Naive thymus-derived CD8-positive, alpha-beta T cell (primary cell): ENCODE measurements at places on chromosomes 3 and 15. TPM values are rescaled to one million over a fixed set of nuclear protein-coding genes. Genes with fewer than 3 reads are reported as not detected.

Gene TIGIT
- 5.0 TPM for total RNA-seq

Gene NR1I2
- total RNA-seq, result 0.91 TPM

Gene MEF2A
- total RNA-seq, result 42.7 TPM

Gene ACTRT3
- not detected for total RNA-seq

Gene TTC21A
- total RNA-seq, result 7.5 TPM

Gene MESD
- 30.5 TPM for total RNA-seq

Gene PLSCR4
- not detected for total RNA-seq

Gene APOD
- total RNA-seq, result not detected

GRCh38 chr3:58535531-58536500 is 1.2 kb downstream of the ACOX2 start:
- DNase-seq, result no peak

GRCh38 chr15:42364529-42364928 is 5.2 kb downstream of the CAPN3 start:
- DNase-seq, result no peak

GRCh38 chr3:29397406-29397805 is 116.5 kb downstream of the RBMS3 start:
- DNase-seq, result no peak

- DNase-seq, result no peak
Observed at GRCh38 chr15:33357845-33358244, 47.1 kb downstream of the RYR3 start.

DNA sequence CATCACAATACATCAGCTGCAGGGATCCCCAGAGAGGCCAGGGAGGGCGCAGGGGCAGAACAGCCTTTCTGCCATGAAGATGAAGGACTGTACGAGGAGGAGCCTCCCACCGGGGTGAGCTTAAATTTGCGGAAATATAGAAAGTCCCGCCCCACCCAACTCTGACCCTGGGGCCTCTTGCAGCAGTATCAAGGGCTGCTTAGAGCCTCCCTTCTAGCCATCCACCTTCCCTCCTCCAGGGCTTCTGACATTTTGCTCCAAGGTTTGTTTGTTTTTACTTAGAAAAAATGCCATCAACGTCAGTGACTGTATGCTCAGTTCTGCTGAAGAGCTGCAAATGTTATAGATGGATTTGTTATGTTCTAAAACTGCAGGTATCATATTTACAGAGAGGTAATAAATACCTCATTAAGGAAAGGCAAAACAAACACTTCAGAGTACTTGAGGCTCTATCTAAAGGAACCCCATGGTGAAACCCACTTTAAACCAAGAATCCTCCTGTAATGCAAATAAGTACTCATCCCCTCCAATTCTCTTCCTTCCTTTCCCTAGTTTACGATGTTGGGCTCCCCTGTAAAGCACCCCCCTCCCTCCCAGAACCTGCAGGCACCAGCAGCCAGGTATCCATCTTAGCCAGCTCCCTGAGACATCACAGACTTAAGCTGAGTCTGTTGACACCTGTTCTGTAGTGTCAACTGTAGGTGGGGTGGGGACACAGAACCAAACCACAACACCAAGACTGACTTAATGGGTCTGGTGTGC is 30.5 kb downstream of the RFTN1 start:
- peak; percentile 70 for DNase-seq

GRCh38 chr3:7697548-7697947 is 804.1 kb upstream of the LMCD1 start:
- no peak for DNase-seq

- DNase-seq, result peak; percentile 77
Observed at GRCh38 chr15:88627463-88627862, 6.3 kb downstream of the AEN start.

DNA sequence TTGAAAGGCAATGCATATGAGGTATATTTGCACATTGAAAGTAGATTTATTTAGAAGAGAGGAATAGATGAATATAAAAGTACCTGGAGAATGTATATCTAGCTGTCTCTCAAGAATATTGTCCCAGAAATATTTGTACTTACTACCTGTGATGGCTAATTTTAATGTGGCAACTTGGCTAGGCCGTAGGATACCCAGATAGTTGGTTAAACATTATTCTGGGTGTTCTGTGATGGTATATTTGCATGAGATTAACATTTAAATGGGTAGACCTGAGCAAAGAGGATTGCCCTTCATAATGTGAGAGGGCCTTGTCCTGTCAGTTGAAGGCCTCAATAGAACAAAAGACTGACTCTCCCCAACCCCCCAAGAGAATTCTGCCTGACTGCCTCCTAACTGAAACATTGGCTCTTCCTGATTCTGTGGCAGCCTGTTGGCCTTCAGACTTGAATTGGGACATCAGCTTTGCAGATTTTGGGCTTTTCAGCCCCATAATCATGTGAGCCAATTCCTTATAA is 69.4 kb upstream of the FILIP1L start:
- DNase-seq, result no peak

GRCh38 chr15:93144463-93145236 is 55.6 kb upstream of the RGMA start:
- no peak for DNase-seq

DNA sequence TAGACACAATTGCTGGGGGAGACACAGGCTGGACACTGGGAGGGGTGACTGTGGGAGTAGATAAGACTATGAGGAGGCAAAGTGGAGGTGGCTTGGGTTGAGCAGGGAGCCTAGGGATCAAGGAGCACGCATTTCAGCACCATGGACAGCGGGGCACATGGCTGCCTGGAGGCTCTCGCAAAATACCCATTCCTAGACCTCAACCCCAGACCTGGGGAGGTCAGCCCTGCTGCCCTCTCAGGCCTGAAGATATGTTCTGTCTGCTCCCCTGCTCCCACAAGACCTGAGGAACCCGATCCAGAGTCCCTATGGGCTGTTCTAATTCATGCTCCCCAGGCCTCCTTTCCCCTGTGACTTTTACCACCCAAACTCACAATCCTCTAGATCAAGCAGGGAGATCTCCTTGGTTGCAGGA is 16.0 kb upstream of the CPEB1 start:
- no peak for DNase-seq

GRCh38 chr3:184598574-184598927 is 37.0 kb downstream of the EPHB3 start:
- no peak for DNase-seq

GRCh38 chr15:45827275-45827674 is 192.4 kb downstream of the SQOR start:
- DNase-seq, result no peak

DNA sequence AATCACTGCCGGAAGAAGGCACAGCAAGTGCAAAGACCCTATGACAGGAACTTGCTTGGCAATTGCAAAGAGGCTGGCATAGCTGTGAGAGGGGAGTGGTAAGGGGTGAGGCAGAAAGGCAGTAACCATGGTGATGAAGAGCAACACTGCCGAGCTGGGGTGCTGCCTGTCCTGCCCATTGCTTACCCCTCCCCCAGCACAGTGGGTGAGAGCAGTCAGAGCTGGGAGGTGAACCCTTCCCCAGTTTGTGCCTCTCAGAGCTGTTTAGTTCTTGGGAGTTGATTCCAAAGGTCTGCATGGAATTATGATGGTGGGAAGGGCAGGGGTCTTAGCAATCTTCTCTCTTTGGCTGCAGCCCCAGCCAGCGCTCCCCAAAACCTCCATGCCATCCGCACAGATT is 8.8 kb downstream of the TYRO3 start:
- DNase-seq, result no peak

DNA sequence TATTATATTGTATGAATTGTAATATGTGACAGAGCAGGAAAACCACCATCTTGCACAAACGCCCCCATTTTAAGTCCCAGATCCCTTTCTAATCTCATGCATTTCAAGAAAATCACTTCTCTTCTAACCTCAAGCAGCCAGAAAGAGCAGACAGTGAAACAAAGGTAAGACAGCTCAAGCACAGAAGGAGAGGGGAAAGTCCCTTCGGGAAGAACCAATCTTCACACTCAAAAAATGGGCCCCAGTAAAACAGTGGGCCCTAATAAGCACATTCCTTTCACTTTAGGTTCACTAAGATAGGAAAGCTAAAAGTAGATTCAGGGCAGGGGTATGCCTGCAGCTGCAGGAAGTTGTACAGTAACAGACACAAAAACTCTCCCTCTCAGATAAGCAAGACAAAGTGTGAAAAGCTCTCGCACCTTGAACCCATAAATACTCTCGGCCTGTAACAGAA is 1268.7 kb downstream of the SI start:
- no peak for DNase-seq

DNA sequence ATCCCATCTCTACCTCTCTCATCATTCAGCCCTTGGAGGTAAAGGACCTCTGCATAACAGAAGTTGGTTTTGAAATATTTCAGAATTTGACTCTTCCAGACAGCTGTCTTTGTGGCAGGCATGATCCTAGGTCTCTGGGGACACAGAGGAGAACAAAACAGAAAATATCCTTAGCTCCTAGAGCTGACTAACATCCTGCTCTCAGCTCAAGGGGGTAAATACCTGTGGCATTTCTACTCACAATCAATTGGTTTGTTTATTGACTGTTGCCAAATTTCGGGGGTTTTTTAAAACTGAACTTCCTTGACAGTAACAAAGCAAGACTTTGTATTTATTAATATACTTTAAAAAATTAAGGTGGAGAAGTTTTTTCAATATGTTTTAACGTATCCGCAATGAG is 78.8 kb downstream of the EOMES start:
- no peak for DNase-seq

DNA sequence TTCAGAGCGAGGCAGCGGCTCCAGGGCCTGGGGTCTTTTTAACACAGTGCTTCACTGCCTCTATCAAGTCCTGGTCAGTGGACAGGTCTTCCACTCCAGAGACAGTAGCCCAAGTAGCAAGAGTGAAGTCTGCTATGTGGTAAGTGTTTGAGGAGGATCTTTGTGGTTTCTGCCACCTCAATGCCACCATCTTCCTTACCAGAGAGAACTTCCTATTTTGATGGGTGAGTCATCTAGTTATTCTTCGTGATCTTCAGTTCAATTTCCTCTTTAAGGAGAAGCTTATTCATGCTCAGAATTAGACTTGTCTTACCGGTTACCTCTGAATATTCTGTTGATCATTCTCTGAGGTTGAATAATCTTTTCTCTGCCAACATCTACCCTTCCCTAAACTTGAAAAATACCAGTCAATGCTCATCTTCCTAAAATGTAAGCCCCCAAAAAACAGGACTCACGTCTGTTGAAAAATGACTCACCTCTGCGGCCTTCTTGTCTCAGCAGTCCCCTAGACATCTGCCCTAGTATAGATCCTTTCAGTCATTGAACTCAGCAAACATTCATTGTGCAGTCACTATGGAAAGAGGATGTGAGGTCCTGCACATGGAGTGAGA is 32.2 kb upstream of the BCL6 start:
- peak; percentile 35 for DNase-seq

DNA sequence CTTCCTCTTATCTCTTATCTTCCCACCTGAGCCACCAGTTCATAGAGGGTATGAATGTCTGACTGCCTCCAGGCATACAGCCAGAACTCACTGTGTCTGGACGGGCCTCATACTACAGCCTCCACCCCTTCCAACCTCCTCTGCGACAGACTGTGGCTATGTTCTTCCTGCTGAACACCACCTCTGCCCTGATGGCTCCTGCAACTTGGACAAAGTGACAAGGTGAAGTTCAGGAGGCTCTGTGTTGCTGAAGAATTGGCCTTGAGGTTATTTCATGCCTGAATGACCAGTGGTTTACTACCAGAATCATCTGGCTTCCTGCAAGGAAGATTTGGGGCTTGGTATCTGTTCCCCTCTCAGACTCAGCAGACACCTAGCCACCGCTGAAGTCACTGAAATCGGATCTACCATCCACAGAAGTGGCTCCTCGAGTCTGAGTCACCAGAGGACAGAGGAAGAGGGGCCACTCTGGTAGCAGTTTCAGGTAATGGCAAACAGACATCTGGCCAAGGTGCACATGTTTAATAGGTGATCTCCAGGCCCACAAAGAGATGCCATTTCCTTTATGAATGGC is 14.2 kb upstream of the ULK3 start:
- DNase-seq, result no peak

- DNase-seq, result no peak
Observed at GRCh38 chr3:123564056-123564455, 20.8 kb downstream of the HACD2 start.
